ENCODE measurements at places on chromosomes 3 and 15.

GRCh38 chr3:66666362-66666761 lies 165.5 kb upstream of the LRIG1 start:
- no peak for DNase-seq

DNA sequence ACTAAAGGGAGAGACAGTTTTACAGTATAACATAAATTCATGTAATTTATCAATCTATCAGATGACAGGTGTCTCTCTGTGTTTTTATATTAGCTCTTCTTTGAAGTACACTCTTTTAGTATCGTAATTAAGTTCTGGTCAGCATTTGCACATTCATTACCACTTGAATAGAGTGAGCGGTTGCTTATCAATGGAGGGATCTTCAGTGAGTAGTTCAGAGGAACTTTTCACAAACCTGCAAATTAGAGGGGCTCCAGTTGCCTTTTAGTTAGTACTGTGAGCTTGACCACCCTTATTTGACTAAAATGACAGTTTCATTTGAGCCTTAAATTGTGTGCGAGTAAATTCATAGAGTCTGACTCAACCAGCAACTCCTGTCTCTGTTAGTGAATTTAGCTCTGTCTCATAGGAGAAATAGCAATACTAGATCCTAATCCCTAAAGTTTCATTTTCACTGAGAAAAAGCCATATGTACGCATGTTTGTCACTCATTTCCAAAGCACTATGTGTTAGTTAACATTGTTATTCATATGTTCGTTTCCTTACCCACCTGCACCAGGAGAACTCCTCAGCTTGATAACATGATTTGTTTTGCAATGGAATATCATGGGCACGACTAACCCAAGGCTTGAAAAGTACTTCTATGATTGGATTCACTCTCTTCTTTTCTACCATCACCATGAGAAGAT lies 57.5 kb upstream of the ZBED2 start:
- DNase-seq: no peak

DNA sequence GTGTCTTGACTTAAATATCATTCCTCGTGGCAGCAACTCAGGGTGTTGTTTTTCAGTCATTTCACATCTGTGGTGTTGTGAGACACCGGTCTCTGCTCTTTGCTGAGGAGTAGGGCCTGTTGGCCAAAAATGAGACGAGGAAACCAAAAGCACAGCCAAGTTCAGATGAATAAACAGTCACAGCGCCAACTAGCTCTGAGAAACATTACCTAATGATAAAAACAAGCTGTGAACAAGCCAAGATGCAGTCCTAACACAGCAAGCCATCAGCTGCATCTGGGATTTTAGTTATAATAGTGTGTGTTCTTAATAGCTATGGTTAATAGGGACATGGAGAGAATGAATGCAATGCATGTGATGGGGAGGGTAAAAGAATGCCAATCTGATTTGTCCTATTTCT lies 843.4 kb upstream of the DPPA4 start:
- no peak for DNase-seq

- no peak for DNase-seq
These were observed 49.5 kb upstream of the CTXND1 start for GRCh38 chr15:80301472-80301871.

GRCh38 chr15:53251523-53251922 lies 461.4 kb upstream of the ONECUT1 start:
- no peak for DNase-seq

DNA sequence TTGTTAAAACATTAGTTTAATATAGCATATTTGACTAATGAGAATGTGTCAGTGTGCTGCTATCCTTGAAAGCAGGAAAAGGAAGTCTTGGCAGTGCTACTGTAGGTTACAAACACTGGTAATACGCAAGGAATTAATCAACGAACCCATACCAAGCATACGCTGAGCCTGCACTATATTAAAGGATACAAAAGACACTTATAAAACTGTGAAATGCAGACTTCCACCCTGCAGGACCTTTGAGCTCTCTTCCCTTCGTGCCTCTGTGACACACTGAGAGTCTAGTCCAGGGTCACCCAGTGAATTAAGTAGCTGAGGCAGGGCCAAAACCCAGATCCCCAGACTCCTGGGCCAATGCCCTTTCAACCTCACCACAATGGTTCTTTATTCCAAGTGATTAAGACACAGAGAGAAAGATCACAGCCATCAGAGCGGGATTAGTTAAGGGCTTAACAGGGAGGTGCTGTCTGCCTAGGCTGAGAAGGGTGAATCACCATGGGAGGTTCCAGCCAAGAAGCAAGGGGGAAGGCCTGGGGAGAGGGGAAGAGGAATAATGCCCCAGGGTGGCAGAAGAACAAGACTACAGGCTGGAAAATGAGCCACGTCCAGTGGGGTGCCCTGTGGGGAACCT lies 6.8 kb downstream of the ANXA2 start:
- peak; percentile 56 for DNase-seq

DNA sequence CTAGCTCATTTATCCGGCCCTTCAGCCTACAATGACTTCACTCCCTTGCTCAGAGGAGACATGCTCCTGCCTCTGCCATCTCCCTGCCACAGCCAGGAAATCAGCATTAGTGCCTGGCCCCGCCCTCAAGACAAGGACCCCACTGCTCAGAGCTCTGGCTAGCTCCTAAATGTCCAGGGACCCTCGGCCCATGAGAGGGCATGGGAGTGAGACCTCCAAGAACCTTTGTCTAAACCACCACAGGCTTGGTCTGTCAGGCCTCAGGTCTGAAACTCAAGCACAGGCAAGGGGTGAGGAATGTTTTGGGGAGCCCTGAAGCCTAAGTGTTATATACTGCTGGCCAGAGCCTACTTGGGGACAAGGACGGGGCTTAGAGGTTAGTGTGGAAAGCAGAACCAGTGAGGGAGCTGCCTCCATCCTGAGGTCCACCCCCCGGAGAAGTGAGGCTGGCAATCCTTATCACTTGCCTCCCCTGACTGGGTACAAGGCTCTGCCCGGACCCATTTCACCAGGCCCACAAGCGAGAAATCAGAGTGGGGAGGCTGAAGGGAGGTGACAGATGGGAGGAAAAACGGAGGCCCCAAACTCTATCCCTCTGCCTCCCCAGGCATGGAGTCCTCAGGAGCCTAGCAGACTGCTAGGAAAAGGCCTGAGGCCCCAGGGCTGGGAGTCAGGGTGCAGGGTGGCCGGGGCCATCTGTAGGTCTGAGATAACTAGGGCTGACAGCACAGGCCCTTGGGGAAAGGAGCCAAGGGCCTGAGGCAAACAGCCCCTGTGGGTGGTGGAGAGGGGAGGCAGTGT lies 18.8 kb downstream of the SHF start:
- no peak for DNase-seq

DNA sequence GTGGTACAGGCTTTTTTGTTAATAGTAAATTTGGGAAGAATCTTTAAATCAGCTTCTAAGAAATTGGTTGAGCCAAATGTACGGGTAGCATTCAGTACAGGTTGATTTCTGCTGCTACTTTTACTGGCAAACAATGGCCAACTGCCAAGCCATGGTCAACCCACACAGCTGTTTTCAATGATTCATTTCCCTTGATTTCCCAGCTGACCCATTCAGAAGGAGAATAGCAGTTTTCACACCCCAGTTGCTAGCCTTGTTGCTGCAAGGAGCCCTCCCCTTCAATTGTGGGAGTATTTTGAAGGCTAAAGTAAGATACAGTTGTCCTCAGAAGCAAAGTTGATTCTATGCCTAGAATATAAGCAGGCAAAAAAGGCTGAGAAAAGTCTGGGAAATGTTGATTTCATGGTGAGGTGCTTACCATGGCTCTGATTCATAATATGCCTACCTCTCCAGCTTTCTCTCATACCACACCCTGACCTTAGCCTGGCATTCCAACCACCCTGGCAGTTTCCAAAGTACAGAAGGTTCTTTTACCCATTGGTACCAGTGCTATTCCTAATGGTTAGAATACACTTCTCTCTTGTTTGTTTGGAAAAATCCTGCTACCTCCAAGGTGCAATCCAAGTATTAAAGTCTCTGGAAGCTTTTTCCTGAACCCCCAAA lies 320.3 kb upstream of the TGFBR2 start:
- DNase-seq: peak; percentile 37
